Effector memory CD8-positive, alpha-beta T cell (primary cell): ENCODE measurements at places on chromosomes 1 and 21.

GRCh38 chr1:19644681-19645410 is 735 bp downstream of the NBL1 start:
- peak overlapping the region; percentile 87 for H3K4me3 ChIP-seq
- peak overlapping the region; percentile 82 for H3K27ac ChIP-seq
- H3K36me3 ChIP-seq = peaks cover 18% of the 10 kb centered on the region
- H3K27me3 ChIP-seq = peaks cover 23% of the 10 kb centered on the region
- peak; percentile 52 for DNase-seq

DNA sequence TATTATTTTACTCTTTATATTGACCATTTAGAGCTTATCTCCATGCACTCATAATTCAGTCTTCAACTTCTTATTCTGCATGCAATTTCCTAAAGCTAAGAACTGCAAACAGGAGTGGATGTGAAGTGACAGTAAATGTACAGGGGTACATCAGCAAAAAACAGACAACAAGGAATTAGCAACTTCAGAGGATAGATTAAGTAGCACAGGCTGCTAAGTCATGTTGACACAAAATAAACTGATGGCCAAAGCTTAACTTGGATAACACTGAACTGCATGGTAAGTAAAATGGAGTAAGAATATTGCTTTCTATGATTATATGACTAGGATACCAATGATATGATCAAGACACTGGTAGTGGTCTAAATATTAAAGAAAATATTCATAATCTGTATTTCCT is 66.5 kb downstream of the USP24 start:
- H3K4me1 ChIP-seq = peaks cover 17% of the 10 kb centered on the region
- no peak overlapping the region for H3K4me3 ChIP-seq

DNA sequence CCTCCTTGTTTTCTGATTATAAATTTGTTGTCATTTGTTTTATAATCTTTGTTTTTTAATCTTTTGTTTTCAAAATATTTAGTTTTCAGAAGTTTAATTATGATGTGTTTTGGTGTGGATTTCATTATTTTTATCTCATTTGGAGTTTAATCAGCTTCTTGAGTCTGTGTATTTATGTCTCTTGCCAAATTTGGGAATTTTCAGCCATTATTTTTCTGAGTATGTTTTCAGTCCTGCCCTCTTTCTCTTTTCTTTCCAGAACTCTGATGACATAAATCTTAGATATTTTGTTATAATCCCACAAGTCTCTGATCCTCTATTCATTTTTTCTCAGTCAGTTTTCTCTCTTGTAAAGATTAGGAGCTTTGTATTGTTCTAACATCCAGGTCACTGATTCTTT is 89.8 kb downstream of the RHOU start:
- peaks cover 11% of the 10 kb centered on the region for H3K27me3 ChIP-seq
- H3K4me3 ChIP-seq = no peak overlapping the region
- no peak for DNase-seq
- peak overlapping the region; percentile 49 for H3K27ac ChIP-seq
- peaks cover 4% of the 10 kb centered on the region for H3K36me3 ChIP-seq
- H3K4me1 ChIP-seq = peaks cover 8% of the 10 kb centered on the region

GRCh38 chr1:218447010-218447689 is 102.0 kb downstream of the TGFB2 start:
- DNase-seq = no peak
- no peak overlapping the region for H3K4me3 ChIP-seq
- H3K27ac ChIP-seq = no peak overlapping the region
- H3K4me1 ChIP-seq = no peaks in the 10 kb centered on the region
- no peaks in the 10 kb centered on the region for H3K27me3 ChIP-seq

DNA sequence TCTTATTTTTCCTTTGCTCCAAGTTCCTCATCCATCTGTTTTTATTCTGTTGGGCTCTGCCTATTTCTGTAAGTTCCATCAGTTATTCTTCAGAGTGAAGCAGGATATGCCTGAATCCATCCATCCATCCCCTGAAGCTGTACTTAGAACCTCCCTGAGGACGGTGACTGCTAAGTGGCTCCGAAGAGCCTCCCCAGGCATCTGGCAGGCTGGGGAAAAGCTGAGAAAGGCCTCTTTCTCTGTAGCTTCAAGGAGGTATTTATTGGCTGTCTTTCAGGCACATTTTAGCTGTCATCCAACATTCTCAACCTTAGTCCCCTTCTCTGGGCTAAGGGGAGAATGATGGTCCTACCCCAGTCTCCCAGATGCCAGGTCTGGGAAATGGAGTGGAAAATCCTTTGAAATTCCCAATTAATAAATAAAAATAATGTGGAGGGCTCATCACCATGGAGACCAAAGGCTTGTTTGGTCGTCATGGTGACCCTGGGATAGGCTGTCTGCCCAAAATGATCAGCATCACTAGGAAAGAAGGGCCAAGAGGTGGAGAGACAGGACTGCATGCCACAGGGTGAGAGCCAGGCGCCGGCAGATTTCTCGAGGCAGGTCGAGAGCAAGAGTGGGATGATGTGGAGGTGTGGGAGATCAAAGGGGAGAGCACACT is 82.0 kb downstream of the UBIAD1 start:
- peaks cover 6% of the 10 kb centered on the region for H3K4me1 ChIP-seq
- no peak overlapping the region for H3K27ac ChIP-seq
- H3K36me3 ChIP-seq = peaks cover 3% of the 10 kb centered on the region

DNA sequence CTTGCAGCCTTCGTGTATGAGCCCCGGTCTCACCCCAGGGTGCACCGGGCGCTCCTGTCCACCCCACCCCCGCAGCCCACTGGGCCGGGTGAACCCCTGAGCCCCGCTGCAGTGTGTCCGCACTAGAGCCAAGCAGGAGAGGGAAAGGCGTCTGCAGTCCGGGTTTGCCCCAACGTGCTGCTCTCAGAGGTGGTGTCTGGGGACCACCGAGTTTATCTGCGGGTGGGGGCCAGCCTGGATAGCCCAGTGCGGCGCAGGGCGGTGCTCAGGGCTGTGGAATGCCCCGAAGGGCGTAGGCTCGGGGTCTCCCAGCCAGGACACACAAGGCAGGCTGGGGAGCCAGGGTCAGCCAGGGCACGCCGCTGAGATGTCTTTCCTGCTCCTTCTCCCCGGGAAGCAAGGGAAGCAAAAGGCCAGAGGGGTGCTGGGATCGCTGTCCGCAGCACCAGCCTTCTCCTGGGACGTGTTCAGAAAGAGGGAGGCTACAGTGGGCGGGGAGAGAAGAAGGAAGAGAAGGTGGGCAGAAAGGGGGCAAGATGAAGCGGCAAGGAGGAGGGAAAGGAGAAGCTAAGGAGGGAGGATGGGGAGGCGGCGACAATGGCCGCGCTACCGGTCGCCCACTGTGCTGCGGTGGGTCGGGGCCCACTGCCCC is 56.6 kb downstream of the MAB21L3 start:
- peaks cover 9% of the 10 kb centered on the region for H3K4me1 ChIP-seq
- no peak for DNase-seq
- peaks cover 2% of the 10 kb centered on the region for H3K36me3 ChIP-seq

GRCh38 chr1:101588677-101589076 is 351.9 kb downstream of the S1PR1 start:
- H3K27ac ChIP-seq = no peak overlapping the region
- no peaks in the 10 kb centered on the region for H3K4me1 ChIP-seq
- H3K4me3 ChIP-seq = no peak overlapping the region
- DNase-seq = no peak

DNA sequence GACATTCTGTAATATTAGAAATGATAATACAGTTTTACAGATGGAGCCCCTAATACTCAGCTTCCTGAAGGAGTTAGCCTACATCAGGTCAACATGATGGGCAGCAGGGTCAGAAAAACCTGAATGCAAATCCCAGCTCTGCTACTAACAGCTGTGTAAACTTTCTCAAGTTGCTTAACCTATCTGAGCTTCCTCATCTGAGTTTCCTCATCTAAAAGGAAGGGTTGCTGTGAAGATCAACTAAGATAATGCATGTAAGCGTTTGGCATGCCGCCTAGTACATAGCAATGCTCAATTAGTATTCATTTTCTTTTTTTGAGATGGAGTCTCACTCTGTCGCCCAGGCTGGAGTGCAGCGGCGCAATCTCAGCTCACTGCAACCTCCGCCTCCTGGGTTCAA is 18.4 kb upstream of the DESI2 start:
- H3K27me3 ChIP-seq = peaks cover 15% of the 10 kb centered on the region
- H3K4me3 ChIP-seq = no peak overlapping the region
- H3K36me3 ChIP-seq = peaks cover 9% of the 10 kb centered on the region

- no peaks in the 10 kb centered on the region for H3K4me1 ChIP-seq
- H3K27me3 ChIP-seq = peaks cover 22% of the 10 kb centered on the region
Observed at GRCh38 chr1:162089748-162090147, 20.3 kb downstream of the NOS1AP start.

DNA sequence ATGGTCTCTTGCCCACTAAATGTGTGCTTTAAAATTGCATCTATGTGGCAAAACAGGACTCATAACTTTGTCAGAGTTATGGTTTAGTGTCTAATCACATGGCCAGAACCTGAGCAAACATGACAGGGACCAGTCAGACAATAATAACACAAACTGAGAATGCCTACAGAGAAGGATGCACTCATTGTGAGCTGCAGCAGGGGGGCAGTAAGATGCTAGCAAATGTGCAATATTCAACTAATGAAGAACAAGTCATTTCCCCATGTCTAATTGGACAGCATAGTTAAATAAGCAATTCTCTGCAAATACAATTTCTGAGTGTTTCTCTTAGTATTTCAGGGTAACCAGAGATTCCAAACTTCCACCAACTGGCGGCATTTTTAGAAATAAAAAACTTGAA is 30.8 kb downstream of the SPAG17 start:
- no peak for DNase-seq
- H3K27me3 ChIP-seq = no peaks in the 10 kb centered on the region
- H3K4me3 ChIP-seq = no peak overlapping the region
- H3K27ac ChIP-seq = no peak overlapping the region
- no peaks in the 10 kb centered on the region for H3K36me3 ChIP-seq

DNA sequence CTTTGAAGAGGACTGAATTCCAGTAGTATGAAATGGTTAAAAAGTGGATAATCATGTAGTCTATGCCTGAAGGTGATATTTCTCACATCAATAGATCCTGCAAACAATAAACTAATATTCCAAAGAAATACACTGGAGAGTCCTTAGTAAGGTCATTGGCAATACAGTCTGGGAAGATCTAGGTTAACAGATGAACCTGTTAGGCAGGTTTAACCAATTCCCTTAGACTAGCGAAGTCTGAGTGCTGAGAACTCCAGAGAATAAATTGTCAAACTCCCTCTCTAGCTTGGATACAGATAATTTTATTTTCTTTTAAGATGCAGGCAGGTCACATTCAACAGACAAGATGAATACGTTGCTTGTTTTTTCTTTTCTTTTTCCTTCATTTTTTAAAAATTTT is 2.4 kb downstream of the GPR157 start:
- no peak overlapping the region for H3K4me3 ChIP-seq
- H3K27ac ChIP-seq = no peak overlapping the region
- no peaks in the 10 kb centered on the region for H3K27me3 ChIP-seq
- peaks cover 6% of the 10 kb centered on the region for H3K36me3 ChIP-seq
- peaks cover 20% of the 10 kb centered on the region for H3K4me1 ChIP-seq

GRCh38 chr1:21337010-21337437 is 46.8 kb upstream of the ECE1 start:
- H3K36me3 ChIP-seq = peaks cover 18% of the 10 kb centered on the region
- no peaks in the 10 kb centered on the region for H3K27me3 ChIP-seq
- no peak for DNase-seq
- no peak overlapping the region for H3K4me3 ChIP-seq
- no peak overlapping the region for H3K27ac ChIP-seq

DNA sequence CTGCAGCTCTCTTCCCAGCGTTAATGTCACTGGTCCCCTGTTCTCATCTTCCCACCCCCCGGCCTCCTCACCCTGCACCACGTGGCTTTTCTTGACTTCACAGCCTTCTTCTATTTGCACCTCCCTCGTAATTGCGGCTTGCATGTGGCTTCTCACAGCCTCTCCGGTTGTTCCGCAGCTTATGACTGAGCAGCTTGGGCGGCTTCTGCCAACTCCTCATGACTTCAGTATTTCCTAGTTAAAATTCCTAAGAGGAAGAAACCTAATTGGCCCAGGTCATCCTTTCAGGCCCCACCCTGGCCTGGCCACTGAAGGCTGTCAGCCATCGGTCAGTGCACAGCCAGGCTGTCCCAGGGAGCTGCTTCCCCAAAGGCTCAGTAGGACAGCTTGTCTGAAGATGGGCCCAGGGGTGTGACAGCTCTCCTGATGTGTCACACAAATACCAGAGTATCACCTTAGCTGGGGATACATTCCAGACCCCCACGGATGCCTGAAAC is 8.6 kb upstream of the RERE start:
- H3K4me3 ChIP-seq = no peak overlapping the region
- no peak overlapping the region for H3K27ac ChIP-seq
- DNase-seq = peak; percentile 8
- H3K36me3 ChIP-seq = peaks cover 5% of the 10 kb centered on the region

DNA sequence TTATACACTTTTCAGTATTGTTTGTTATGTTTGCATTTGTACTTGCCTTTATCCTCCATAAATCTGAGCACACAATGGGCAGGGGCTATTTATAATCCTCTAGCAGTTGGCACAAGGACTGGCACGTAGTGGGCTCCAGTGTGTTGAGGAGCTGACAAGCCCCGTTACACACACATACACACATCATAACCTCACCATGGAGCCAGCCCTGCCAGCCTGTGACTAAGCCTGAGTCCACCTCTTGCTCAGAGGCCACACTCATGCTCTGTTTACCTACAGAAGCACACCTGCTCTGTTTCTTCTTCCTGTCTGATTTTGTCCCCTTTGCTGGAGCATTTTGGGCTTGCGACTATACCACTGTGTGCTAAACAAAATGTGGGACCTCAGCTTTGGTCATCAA is 64.5 kb upstream of the SPATA6 start:
- H3K27me3 ChIP-seq = peaks cover 43% of the 10 kb centered on the region
- H3K36me3 ChIP-seq = no peaks in the 10 kb centered on the region
- no peak for DNase-seq

DNA sequence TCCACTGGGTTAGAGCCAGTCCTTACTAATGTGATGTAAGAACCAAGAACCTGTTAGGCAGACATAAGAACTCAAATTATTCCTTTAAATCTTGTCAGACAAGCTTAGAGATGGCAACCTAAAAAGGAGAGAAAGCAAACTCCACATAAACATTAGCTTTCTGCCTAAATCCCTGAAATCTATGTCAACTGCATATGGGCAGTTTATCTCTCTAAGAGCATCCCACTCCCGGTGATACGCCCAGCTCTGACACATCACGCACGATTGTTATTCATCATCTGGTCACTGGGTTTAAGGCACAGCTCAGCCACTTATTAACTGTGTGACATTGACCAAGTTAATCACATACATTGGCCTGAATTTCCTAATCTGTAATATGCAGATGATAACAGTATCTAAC is 323.7 kb downstream of the HHIPL2 start:
- H3K36me3 ChIP-seq = no peaks in the 10 kb centered on the region
- H3K4me1 ChIP-seq = no peaks in the 10 kb centered on the region
- no peak overlapping the region for H3K27ac ChIP-seq
- DNase-seq = no peak
- peaks cover 15% of the 10 kb centered on the region for H3K27me3 ChIP-seq

DNA sequence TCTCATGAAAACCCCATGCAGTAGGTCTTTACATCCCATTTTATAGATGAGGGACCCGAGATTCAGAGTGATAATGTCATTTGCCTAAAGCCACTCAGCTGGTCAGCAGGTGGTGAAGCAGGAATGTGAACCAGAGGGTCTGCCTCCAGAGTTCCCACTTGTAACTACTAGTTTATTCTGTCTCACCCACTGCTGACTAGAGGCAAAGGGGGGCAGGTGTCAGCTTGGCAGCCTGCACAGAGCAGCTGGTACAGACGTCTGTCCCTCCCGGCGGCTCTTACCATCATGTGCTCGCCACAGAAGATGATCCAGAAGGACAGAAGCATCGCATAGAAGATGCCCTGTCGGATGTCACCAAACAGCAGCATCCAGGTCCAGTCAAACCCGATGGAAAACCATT is 82.4 kb downstream of the WLS start:
- no peaks in the 10 kb centered on the region for H3K27me3 ChIP-seq
- H3K4me3 ChIP-seq = no peak overlapping the region
- H3K27ac ChIP-seq = no peak overlapping the region
- no peak for DNase-seq
- no peaks in the 10 kb centered on the region for H3K36me3 ChIP-seq
- H3K4me1 ChIP-seq = no peaks in the 10 kb centered on the region
